ENCODE measurements at places on chromosomes 5 and 9. TPM values are rescaled to one million over a fixed set of nuclear protein-coding genes. Genes with fewer than 3 reads are reported as not detected.

- no peak for DNase-seq
Observed at GRCh38 chr9:91006046-91006445, 204.4 kb downstream of the SYK start.

The TERT gene
- 0.44 TPM for total RNA-seq

The GPR150 gene
- total RNA-seq: 0.83 TPM

- DNase-seq: no peak
Observed at GRCh38 chr9:22088053-22088716, 79.1 kb upstream of the CDKN2B start.

DNA sequence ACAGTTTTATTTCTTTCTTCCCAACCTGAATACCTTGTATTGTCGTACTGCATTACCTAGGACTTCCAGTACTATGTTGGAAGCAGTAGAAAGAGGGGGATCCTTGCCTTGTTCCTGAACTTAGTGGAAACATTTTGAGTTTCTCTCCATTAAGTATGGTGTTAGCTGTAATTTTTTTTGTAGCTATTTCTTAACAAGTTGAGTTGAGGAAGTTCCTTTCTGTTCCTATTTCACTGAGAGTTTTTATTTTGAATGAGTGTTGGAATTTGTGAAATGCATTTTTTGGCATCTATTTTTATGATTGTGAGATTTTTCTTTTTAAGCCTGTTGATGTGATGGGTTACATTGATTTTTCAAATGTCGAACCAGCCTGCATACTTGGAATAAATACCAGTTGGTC, 49.0 kb downstream of the FSD1L start:
- no peak for DNase-seq

DNA sequence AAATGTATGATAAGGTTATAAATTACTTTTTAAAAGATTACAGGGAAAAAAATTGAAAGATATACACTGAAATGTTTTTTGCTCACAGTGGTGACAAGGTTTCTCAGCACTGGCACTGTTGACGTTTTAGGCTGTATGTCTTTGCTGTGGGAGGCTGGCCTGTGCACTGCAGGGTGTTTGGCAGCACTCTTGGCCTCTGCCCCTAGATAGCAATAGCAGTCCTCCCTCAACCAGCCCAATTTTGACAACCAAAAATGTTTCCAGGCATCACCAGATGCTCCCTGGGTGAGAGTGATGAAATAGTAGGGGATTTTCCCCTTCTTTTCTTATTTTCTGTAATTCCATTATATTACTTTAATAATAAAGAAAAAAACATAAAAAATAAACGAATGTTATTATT, 3.3 kb downstream of the CD274 start:
- DNase-seq: no peak

Data from activated CD8-positive, alpha-beta T cell treated with anti-CD3 and anti-CD28 coated beads, Interleukin-2, amount 10 ng/mL, durations not matched to agents 7 days and 5 days (primary cell).